Left renal pelvis (tissue), 4 donors: ENCODE measurements at places on chromosomes 4 and X.

DNA sequence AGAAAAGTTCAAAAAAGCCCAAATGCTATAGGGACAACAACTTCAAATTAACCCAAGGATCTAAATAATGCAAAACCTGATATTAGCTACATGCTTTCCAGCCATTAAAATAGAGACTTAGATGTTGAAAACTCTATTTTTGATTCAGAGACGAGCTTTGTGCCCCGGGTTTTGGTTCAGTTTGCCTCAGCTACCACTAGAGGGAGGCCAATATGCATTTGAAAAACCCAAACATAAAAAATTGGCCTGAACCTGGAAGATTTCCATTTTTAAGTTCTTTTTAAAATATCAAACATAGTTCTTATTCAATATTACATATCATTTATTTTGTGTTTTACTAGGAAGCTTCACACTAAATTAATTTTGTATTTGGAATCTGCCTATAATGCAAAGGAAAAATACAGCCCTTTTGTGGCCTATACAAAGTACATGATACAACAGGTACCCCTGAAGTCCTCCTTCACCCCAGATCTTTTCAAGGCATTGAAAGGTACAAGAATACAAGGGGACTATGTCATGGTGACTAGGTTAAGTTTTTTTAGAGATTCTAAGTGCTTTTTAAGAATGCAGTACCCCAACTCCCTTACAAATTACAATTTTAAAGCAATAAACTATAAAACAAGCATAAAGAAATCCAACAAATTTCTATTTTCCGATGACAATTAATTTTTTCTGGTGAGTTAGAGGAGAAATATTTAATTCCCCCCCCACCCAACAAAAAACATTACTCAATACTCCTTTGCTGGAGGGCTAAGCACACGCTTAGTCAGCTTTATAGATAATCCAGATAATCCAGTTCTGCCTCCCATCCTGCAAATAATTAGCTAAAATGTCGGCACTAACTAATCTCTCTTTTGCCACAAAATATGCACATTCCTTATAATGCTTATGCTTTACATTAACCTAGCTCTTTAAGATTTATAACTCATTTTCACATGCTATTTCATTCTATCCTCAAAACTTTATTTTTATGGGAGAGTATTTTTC is 97.7 kb upstream of the PTPN13 start:
- DNase-seq: no peak

DNA sequence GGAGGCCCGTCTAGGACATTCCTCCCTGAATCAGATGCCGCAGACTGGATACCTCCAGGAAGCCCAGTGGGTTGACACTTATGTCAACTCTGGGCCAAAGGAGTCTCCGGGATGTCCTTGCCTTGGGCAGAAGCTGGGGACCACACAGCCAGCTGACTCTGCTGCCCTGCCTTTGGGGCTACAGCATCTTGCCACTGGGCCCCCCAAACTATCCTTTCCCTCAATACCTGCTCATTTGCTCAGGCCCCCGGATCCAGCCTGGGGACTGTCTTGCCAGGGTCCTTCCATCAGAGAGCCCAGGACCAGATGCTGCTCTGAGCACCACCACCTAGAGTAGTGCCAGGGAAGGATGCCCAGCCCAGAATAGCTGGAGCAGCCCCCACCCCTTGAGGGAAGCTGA is 19.0 kb downstream of the RAB33A start:
- DNase-seq: no peak

- no peak for DNase-seq
Observed at GRCh38 chrX:16516232-16516876, 133.6 kb upstream of the S100G start.

DNA sequence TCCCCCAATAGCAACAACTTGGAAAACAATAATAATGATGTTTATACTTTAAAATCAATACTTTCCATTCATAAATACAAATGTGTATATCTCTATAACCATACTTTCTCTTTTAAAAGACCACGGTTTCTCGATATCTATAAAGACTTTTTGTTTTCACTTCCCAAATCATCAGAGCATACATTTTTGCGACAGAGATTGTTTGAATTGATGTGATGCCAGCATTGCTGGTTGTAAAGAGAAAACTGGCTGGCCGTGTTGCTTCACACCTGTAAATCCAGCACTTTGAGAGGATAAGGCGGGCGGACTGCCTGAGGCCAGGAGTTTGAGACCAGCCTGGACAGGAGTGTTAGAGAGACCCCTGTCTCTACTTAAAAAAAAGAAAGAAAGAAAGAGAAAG is 77.6 kb upstream of the ZNF518B start:
- DNase-seq: no peak

GRCh38 chr4:56768763-56769162 is 52.7 kb downstream of the SPINK2 start:
- DNase-seq: no peak

DNA sequence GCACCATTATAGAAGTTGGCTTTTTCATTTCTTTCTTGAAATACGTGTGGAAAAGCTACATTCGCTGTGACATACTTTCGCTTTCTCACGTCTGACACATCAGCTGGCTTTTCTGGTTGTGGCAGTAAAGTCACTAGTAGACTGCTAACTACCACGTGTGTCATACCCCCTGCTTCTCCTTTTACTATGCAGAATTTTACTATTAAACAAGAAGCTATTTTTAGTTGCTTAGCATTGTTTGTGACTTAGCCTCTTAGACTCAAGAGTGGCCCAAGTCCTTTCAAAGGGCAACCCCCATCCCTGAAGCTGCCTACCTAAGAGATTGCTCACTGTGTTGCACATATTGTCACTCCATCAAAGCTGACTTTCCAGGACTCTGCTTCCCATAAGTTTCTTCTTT is 2.1 kb upstream of the IL2 start:
- no peak for DNase-seq

- DNase-seq: no peak
Observed at GRCh38 chrX:41394293-41394692, 52.9 kb upstream of the NYX start.

GRCh38 chrX:48523682-48524081 is 2.1 kb downstream of the EBP start:
- no peak for DNase-seq

- no peak for DNase-seq
Observed at GRCh38 chr4:48801016-48801715, 21.1 kb upstream of the FRYL start.

GRCh38 chrX:31007321-31007720 is 64.5 kb downstream of the FTHL17 start:
- no peak for DNase-seq

DNA sequence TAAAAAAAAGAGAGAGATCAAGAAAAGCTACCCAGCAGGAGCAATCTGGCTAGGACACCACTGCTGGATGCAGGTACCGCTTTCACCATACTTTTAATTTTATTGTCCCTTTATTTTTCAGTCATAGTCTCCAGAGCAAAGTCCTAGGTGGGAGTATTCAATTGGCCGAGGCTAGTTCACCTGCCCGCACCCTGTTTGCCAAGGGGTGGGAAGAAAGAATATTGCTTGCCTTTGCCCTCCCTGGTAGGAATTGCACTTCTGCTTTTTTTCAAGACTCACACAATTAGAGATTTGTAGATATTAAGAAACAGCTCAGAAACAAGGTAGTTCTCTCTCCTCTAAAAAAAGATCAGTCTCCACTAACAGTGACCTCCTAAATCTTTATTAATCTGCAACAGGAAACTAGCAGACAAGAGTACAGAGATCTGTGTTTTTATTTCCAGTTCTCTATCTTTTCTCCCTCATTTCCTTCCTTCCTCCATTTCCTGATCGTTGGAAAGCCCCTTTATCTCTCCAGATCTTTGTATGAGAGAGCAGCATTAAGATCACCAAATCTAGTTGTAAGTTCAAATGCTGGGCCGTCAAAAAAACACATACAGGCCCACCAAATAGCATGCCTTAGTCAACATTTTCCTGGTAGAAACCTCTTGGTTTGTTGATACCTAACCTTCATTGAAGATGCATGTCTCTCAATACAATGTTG is 9.4 kb upstream of the RPGR start:
- no peak for DNase-seq

GRCh38 chr4:41380511-41381157 is 123.9 kb downstream of the UCHL1 start:
- no peak for DNase-seq

DNA sequence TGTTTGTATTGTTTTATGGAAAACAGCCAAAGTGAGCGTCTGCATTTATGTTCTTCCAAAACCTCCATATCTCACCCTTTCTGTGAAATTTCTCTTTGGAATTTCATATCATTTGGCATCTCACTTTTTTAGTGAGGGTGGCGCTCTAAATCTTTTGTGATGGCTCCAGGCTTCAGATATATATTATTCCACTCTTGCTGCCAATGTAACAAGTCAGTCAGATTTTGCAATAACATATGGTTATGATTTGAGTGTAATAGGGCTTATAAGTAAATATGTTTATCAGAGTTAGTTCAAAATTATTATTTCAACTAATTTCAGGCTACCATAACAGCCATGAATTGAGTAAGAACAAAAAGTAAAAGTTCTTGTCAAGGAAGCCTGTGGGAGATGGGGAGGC is 314.7 kb downstream of the PDGFC start:
- no peak for DNase-seq
